ENCODE measurements at places on chromosomes 13 and 19.

DNA sequence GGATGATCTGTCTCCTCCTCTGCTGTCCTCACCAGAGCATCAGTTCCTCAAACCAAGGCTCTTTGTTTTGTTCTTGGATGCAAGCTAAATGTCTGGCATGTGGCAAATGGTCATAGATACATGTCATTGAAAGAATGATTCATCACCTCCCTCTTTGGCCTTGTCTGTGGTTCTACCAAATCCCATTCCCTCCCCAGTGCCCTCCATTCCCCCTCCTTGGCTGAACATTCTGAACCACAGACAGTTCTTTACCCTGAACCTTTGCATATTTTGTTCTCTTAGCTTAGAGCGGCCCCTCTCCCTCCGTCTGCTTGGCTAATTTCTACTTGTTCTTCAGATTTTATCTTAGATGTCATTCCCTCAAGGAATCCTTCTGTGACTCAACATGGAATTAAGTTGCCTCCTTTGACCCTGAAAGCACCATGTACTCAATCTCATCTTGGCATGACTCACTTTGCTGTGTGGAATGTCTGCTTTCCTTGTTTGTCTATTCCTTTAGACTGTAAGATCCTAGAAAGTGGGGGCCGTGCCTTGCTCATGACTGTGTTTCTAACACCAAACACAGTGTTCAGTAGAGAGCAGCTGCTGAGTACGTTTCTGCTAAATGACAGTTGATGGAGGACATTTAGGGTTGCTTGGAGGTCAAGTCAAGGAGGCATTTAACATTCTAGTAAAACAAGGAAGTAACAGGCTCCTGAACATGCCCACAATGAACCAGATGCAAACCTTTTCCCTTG, 8.1 kb downstream of the ALOX5AP start:
- no peak for DNase-seq

GRCh38 chr13:50668691-50669271, 174.7 kb downstream of the DLEU7 start:
- DNase-seq = no peak

DNA sequence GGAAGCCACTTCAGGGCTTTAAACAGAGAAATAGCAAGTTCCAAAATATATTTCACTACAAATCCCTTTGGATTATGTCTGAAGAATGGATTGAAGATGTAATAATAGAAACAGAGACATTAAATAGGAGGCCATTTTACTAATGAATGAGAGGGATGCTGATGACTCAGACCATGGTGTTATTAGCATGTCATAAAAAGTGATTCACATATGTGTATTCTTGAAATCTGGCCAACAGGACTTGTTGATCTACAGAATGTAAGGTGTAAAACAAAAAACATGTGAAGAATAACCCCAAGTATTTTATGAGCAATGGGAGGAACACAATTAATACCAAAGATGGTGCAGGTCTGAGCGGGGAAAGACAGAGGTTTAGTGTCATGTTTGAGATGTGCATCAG, 873.7 kb downstream of the SLITRK5 start:
- no peak for DNase-seq

GRCh38 chr13:61684976-61685681, 269.5 kb upstream of the PCDH20 start:
- no peak for DNase-seq
